ENCODE measurements at places on chromosomes 12 and 14.

- no peak for DNase-seq
Observed at GRCh38 chr12:86729739-86730138, 473.5 kb upstream of the MGAT4C start.

DNA sequence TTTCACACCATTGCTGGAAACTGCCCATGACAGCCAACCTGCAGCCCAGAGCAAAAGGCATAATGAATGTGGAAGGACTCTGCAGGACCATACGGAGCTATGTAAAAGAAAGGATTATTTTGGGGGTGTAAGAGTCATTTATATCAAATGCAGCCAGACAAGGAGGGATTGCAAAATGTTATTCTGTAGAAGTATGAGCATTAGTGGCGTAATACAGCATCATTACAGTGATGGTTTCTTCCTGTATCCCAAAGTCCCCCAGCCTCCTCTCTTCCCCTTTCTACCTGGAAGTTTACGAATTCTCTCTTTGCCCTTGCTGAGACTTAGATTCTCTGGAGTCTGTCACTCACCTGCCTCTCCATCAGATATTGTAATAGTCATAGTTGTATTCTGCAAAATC, 89.9 kb downstream of the BORCS5 start:
- no peak for DNase-seq

GRCh38 chr14:43336351-43336750, 1170.7 kb downstream of the FSCB start:
- no peak for DNase-seq

DNA sequence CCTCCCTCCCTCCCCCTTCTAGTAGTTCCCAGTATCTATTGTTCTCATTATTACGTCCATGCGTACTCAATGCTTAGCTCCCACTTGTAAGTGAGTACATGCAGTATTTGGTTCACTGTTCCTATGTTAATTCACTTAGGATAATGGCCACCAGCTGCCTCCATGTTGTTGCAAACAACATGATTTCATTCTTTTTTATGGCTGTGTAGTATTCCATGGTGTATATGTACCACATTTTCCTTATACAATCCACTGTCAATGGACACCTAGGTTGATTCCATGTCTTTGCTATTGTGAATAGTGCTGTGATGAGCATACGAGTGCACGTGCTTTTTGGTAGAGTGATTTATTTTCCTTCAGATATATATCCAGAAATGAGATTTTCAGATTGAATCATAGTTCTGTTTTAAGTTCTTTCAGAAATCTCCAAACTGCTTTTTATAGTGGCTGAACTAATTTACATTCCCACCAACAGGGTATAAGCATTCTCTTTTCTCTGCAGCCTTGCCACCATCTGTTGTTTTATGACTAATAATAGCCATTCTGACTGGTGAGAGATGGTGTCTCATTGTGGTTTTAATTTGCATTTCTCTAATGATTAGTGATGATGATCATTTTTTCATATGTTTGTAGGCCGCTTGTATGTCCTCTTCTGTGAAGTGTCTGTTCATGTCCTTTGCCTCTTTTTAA, 17.9 kb upstream of the CLEC7A start:
- DNase-seq: no peak

GRCh38 chr14:90848944-90849731, 32.9 kb upstream of the TTC7B start:
- DNase-seq: no peak

GRCh38 chr12:96578526-96579125, 89.2 kb downstream of the CFAP54 start:
- peak; percentile 43 for DNase-seq

DNA sequence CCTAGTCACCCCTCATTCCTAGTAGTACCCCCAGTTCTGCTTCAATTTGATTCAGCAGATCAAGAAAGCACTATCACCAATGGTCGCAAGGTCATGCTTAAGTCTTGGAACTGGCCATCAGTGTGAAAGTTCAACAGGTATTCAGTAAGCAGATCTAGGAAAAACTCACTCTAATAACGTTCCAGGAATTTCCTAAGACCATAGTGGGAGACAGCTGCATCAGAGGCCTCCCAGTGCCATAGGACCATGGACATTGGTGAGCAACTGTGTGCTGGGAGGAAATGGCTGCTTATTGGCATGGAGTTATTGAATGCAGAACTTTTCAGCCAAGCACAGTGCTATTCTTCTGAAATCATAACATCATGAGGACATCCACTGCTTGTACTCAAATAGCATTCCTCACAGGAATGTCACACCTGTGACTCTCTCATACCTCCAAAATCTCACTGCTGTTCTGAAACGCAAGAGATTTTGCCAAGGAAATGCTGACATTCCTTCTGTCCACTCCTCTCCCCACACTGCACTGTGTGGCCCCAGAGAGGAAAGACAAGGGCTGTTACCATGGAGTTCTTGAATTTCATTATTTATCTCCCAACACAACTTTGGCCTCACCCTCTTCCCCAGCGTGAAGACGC, 30.9 kb upstream of the MDM2 start:
- DNase-seq: no peak

GRCh38 chr12:99948370-99948769, 36.4 kb downstream of the ANKS1B start:
- DNase-seq: no peak

DNA sequence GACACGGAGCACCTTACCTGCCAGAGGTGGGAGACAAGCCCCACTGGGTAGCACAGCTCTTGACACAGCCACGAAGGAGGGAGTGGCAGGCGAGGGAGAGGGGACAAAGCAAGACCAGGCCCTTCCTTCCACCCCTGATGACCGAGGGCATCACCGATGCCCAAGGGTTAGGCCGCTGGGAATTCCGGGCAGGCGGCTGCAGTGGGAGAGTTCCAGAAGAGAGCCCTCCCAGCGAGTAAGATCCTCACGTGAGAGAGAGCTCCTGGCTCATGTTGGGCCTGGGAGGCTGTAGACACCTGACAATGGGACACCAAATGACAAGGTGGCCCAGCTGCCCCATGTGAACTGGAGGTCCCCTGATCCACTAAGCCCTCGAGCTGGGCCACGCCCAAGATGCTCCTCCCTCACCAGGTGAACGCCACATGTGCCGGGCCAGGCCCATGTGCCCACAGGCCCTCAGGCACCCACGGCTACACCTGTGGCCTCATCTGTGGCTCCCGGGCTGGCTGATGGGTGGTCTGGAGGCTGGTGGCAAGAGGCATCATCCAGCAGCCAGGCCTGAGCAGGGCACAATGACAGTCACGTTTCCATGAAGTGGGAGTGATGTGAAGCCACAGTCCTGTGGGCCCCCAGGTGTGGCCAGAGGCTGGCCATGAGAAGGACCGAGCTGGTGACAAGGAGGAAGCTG, 32.1 kb upstream of the C14orf180 start:
- no peak for DNase-seq

DNA sequence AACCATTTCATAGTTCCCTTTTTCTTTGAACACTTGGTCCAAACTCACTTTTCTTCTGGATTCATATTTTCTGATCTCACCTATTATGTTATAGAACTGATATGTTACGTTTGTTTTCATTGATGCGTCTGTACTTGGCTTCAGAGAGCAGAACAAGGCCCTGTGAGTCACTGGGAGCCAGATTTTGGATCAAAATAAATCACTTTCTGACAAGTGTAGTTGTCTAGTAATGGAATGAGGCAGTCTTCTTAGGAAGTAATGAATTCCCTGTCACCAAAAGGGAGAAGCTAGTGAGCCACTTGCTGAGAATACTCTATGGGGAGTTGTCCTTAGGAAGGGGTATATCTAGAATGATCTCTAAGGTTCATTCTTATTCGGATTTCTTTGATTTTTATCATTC, 10.2 kb downstream of the BICD1 start:
- DNase-seq: no peak

DNA sequence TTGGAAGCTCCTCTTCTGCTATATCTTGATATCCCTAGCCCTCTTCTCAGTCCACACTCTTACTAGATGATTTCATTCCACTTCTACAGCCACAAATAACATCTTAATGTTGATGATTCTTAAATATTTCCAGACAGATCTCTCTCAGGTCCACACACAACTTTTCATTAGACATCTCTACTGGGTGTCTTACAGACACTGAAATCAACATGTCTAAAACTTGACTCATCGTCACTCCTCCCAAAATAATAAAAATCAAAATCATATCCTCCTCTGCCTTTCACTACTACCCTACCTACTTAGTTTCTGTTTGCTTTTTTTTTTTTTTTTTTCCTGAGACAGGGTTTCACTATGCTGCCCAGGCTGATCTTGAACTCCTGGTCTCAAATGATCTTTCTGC, 11.9 kb downstream of the PRDM4 start:
- DNase-seq: no peak

- no peak for DNase-seq
Observed at GRCh38 chr12:109987615-109988014, 8.6 kb downstream of the GIT2 start.

- no peak for DNase-seq
Observed at GRCh38 chr14:32397861-32398640, 69.0 kb downstream of the AKAP6 start.

GRCh38 chr12:56941299-56942017, 7.2 kb upstream of the SDR9C7 start:
- DNase-seq: no peak

DNA sequence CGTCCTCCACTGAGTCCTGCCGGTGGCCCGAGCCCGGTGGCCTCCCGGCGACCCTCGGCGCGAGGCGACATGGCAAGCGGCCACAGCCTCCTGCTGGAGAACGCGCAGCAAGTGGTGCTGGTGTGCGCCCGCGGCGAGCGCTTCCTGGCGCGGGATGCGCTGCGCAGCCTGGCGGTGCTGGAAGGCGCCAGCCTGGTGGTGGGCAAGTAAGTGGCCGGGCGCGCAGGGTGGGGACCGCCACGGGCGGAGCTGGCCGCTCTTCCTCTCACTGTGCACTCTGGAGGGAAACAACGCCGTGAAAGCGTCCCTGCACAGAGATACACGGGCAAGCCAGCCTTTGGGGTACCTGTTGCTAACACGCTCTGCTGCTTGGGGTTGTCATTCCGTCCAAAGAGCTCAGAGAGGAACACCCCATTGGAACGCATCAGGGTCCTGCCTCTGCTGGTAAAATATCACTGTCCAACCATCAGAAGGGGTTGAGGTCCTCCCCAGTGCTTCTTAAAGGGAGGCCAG, at the start of gene AMDHD1:
Gene AMDHD1, plus strand, starts transcription at position 2 of the 513 bp plus-strand sequence. Its CDS starts 68 bp downstream, at position 70.
- no peak for DNase-seq

DNA sequence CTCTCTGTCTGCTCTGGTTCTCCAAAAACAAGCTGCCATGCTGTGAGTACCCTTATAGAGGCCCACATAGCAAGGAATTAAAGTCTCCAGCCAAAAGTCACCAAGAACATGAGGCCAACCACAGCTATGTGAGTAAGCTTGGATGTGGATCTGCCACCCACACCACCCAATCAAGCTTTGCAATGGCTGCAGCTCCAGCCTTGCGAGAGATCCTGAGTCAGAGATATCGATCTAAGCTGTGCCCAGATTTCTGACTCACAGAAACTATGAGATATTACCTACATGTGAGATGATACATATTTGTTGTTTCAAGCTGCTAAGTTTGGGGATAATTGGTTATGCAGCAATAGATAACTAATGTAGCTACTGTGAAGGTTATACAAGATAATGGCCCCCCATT, 15.5 kb upstream of the TMEM233 start:
- no peak for DNase-seq

GRCh38 chr12:4137441-4137840, 136.1 kb upstream of the CCND2 start:
- no peak for DNase-seq

DNA sequence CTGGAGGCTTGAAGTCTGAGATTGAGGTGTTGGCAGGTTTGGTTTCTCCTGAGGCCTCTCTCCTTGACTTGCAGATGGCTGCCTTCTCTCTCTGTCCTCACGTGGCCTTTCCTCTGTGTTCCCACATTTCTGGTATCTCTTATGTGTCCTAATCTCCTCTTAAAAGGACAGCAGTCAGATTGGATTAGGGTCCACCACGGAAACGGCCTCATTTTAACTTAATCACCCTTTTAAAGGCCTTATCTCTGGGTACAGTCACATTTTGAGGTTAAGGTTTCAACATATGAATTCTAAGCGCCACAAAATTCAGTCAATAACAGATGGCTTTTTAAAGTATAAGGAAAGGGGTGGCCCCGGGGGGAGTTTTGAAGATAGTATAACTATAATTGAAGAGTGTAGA, 33.5 kb downstream of the UNC79 start:
- DNase-seq: no peak

GRCh38 chr14:98120831-98121464, 1151.0 kb downstream of the BCL11B start:
- no peak for DNase-seq

- no peak for DNase-seq
Observed at GRCh38 chr12:64660237-64661018, 50.1 kb downstream of the RASSF3 start.

DNA sequence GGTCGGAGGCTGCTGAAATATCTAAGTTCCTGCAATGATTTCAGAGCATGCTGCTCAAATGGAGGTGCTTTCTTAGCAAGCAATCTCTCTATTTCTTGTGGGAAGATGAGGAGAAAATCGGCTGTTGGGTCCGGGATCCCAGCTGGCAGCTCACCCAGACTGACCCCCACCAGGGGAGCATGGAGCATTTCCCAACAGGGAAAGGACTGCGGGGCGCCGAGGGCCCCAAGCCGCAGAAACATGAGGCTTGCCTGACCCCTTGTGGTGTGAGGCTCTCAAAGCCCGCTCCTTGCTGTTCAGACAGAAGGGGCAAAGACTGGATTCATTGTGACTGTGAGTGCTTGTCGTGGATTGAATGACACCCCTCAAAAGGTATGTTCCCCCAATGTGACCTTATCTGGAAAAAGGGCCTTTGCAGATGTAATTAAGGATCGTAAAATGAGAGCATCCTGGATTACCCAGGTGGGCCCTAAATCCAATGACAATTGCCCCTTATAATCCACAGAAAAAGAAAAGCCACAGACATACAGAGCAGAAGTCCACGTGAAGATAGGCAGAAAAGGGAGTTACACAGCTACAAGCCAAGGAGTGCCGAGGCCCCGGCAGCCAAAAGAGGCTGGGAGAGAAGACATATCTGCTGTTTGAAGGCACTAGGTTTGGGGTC, 116.3 kb upstream of the VASH1 start:
- peak; percentile 49 for DNase-seq

DNA sequence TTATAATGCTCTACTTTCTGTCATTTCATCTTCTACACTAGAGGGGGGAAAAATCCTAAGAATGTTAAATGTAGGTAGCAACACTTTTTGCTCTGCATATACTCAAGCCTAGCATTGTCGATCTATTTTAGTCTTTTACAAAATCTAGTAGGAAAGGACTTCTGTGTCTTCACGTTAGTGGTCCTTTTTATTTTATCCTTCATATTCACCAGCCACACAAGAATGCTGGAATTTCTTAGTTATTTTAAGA, 253.0 kb upstream of the FLRT2 start:
- no peak for DNase-seq

GRCh38 chr14:92914087-92914656, 8.8 kb upstream of the CHGA start:
- peak; percentile 67 for DNase-seq

- no peak for DNase-seq
Observed at GRCh38 chr14:88069677-88070076, 64.7 kb downstream of the GPR65 start.

- peak; percentile 44 for DNase-seq
Observed at GRCh38 chr12:100715976-100716944, 78.3 kb upstream of the ANO4 start.

- no peak for DNase-seq
Observed at GRCh38 chr12:30197392-30198057, 413.8 kb upstream of the TMTC1 start.

GRCh38 chr14:31572955-31573354, 11.8 kb downstream of the NUBPL start:
- DNase-seq: no peak

All from neuronal stem cell (in vitro differentiated cells).